NCI-H1694 (cell line): ENCODE measurements at places on chromosomes 16 and 17.
A peak's percentile ranks its signal among the peaks of the same experiment; 100 is the strongest.

- DNase-seq: no peak
Observed at GRCh38 chr16:58082381-58082780, 46.8 kb downstream of the CFAP20 start.

- peak; percentile 34 for DNase-seq
Observed at GRCh38 chr16:70700101-70701020, 14.5 kb upstream of the MTSS2 start.

GRCh38 chr16:78257376-78257728 is 157.9 kb downstream of the WWOX start:
- DNase-seq: no peak

DNA sequence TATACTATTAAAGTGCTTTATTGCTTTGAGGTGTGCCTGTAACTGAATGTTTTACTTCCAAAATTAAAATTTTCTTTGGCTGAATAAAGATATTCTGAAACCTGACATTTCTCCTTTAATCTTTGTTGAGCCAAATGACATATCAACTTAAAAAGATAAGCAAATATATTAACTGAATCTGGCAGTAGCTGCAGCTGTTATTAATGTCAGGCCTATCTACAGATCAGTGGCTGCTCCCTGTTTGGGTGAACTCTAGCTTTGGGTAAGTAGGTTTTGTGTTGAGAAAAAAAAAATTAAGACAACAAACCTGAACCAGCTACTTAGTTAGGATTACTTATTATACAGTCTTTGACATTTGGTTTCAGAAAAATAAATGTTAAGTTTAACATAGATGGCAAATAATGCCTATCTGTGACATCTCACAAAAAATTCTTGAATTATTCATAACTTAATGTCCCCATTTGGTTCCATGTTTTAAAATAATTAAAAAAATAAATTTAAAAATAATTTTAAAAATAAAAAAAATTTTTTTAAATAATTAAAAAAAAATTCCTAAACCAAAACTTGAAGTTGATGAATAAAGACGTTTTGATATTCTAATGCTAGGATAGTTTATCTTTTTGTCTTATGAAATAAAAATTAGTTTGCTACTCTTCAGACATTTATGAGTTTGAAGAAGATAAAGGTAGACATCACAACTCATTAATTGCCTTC is 19.8 kb downstream of the CPD start:
- no peak for DNase-seq

DNA sequence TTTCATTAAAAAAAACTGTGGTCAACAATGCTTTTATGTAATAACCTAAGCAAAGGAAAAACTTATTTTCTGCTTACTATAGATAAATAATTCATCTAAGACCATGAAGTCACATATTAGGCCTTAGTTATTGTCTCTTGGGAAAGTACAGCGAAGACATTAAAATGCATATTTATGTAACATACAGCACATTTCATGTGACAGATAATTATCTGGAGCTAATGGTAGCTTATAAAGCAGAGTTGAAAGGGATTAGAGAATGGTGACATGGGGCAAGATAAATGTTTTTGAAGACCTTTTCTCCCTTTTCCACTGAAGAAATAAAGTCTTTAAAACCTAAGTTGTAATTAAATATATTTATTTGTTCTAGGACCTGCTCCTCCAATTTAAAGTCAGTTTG is 9.7 kb downstream of the MEIOC start:
- no peak for DNase-seq

GRCh38 chr17:81252326-81252986 is 13.3 kb downstream of the NDUFAF8 start:
- DNase-seq: peak; percentile 42

DNA sequence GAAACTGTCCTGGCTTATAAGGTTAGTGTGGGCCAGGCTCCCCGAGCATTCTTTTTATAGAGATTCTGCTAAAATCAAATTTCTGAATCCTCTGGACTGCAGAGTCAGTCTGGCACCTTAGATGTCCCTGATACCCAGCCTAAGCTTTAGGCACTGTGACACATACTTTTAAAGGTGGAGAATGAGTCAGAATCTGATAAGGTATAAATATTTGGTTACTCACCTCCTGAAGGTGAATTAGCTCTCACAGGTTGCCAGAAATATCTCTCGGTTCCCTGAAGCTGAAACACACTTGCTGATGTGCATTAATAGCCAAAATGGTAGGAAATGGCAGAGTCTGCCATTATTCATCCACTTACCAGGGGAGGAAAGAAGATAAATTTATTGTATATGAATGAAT is 446.9 kb downstream of the UTP18 start:
- no peak for DNase-seq

DNA sequence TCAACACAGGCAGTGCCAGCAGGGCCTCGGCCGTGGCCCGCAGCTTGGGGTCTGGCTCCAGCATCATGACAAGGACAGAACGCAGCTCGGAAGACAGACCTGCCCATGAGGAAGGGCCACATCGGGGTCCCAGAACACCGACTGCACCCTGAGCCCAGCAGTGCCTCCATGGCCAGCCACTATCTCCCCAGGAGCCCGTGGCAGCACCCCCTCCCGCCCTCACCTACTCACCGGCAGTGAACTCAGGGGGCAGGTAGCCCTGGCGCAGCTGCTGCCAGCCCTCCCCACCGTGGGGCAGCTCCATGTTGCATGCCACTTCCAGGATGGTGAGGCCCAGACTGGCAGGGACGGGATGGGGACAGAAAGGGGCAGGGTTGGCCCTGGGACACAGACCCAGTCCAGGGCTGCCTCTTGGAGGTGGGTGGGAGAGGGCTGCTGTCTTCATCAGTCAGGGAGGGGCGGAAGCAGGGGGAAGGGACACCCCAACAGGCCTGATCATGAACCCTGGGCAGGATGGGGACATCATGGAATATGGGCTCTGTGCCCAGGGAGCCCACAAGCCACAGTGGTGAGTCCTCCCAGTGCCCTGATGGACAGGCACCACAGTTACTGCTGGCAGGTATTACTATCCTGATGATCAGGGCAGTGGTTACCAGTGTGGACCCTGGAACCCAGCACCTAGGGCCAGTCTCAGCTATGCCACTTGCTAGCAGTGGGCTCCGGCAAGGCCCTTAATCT is 5.3 kb downstream of the PAQR4 start:
- DNase-seq: no peak

DNA sequence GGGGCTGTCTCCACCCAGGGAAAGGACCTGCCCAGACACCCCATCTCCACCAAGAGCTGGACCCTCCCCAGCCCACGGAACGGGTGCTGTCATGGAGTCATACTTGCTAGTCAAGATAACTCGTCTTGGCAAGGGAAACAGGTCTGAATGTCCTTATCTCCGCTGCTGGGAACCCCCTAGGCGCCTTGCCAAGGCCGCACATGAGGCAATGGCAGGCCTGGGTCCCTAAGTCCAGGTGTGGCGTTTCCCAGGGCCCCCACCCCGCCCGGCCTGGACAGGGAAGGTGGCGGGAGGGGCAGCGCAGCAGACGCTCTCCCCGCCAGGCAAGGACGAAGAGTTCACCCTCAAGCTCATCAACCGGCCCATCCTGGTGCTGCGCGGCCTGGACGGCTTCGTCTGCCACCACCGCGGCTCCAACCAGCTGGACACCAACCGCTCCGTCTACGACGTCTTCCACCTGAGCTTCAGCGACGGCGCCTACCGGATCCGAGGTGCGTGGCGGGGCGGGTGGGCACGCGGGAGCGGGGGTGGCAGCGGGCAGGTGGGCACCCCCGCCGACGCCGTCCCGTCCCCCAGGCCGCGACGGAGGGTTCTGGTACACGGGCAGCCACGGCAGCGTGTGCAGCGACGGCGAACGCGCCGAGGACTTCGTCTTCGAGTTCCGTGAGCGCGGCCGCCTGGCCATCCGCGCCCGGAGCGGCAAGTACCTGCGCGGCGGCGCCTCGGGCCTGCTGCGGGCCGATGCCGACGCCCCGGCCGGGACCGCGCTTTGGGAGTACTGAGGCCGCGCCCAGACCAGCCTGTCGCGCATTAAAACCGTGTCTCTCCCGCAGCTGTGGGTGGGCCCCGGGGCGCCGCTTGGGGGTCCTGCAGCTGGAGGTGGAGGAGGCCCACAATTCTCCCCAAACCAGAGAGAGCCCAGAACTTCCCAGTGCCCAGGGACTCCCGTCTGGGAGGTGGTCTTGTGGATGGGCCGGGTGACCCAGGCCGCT is 8.4 kb downstream of the FSCN2 start:
- DNase-seq: no peak

GRCh38 chr17:81033535-81034167 is 1.3 kb upstream of the BAIAP2 start:
- DNase-seq: no peak

DNA sequence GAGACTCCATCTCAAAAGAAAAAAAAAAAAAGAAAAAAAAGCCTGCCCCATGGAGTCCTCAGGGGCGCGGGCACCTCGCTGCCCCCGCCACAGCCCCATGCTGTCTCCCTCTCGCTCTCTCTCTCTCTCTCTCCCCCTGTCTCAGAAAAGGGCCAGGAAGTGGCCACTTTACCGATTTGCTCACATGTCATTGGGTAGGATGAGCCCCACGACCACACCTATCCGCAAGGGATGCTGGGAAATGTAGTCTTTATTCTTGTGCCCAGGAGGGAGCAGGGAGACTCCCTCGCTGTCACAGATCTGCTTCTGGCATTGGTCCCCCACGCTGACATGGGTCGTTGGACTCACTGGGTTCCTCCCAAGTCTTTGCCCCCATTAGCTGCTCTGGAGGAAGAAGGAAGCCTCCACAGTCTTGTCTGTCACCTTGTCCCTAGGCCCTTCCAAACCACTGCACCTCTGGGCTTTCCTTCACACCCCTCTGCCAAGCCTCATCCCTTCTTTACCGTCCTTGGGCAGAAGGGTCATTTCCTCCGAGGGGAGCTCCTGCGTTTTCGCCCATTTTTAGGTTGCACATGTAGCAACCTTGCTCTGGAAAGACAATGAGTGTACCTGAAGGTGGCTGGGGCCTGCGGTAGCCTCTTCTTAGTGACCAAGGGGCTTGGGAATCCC is 6.9 kb upstream of the GJD3 start:
- DNase-seq: no peak

GRCh38 chr17:64103391-64104364 is 26.3 kb downstream of the ERN1 start:
- DNase-seq: no peak

DNA sequence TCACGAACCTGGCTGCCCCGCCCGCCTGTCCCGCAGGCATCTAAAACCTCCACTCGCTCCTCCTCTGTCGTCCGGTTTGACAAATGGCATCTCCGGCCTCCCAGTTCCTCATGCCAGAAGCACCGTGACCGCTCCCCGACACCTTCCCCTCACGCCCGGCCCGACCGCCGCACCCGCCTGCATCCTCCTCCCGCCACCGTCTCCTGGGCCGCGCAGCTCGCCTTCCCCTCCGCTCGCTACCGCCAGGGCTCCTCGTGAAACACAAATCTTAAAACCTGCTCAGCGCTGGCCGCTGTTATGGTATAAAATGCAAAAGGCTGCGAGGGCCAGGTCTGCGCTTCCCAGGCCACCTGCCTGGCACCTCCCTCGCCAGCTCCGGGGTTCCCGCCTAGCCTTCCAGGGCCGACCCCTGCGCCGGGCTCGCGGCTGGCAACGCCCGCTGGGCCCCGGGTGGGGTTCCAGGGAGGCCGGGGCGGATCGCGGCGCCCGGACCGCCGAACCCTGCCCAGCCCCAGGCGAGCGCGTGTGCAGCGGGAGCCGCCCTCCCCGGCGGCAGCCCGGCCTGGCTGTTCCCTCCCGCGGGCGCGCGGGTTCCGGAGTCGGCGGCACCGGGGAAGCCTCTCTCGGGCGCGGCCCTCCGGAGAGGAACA is 488 bp downstream of the SPSB3 start:
- DNase-seq: no peak

GRCh38 chr17:47252766-47253512 is 688 bp upstream of the ITGB3 start:
- DNase-seq: no peak

DNA sequence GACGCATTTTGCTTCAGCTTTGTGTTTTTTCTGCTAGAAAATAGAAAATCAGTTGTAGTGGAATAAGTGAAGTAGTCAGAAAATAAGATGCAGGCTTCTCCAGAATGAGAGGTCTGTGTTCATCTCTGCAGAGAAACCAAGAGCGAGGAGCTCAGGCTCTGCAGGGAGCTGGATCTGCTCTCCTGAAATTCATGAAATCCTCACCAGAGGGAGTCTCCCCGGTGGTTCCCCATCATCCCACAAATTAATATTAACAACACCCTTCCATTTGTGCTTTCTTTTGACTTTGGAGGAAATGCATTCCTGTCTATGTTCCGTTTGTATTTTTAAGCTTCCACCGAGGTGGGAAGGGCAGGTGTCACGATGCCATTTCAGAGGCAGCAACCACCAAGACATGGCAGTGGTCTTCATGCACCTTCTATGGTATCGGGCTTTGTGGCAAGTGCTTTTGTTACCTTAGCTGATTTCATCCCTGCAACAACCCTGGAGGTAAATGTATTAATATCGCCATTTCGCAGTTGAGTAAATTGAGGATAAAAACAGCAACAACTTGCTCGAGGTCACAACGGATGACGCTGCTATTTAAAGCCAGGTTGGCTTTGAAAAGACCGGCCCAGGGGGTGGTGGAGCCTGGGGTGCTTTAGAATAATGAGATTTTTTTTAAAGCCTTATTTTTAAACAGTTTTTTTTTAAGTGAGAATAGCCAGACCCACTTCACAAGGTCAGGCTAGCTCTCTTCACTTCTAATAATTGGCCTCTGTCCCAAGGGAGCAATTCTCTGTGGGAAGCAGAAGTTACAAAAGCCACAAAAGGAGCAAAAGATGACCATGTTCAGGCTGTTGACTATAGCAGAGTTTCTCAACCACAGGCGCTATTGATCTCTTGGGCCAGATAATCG is 367.6 kb upstream of the ERCC4 start:
- DNase-seq: no peak

DNA sequence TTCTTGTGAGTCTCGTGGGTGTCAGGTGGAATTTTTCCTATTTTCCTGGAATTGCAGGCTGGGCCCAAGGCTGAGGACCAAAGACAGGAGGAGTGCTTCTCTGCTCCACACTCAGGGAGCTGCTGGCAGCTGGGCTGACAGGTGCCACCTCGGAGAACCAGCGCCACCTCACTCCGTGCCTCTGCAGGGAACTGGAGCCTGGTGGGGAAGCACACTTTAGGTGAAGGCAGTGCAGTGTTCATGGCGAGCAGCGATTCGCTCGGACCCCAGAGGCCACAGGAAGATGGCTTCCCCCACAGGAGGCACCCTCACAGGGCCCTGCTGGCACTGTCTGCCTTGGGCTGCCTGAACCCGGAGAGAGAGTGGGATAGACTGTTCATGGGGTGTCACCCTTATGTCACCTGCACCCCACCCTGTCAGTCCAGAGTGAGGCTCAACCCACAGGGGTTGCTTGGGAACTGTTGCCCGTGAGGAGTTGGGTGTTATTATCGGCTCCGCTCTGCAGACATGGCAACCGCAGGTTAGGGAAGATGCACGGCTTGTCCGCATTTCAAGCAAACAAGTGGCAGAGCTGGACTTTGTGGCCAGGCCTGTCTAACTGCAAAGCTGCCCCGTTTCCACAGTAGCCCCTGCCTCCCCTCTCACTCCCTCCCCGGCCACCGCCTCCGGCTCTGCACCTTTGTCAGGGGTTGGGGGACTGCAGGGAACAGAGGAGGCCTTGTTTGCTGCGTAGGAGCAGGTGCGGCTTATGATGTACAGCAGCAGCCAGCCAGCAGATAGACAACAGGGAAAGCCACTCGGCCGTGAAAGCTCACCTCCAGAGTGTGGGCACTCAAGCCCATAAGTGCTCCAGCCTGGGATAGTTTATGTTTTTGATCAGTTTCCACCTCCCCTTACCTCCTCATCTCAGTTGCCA is 15.5 kb downstream of the TBC1D24 start:
- no peak for DNase-seq
